Epithelial cell of proximal tubule (primary cell): ENCODE measurements at places on chromosomes 13 and 19.

DNA sequence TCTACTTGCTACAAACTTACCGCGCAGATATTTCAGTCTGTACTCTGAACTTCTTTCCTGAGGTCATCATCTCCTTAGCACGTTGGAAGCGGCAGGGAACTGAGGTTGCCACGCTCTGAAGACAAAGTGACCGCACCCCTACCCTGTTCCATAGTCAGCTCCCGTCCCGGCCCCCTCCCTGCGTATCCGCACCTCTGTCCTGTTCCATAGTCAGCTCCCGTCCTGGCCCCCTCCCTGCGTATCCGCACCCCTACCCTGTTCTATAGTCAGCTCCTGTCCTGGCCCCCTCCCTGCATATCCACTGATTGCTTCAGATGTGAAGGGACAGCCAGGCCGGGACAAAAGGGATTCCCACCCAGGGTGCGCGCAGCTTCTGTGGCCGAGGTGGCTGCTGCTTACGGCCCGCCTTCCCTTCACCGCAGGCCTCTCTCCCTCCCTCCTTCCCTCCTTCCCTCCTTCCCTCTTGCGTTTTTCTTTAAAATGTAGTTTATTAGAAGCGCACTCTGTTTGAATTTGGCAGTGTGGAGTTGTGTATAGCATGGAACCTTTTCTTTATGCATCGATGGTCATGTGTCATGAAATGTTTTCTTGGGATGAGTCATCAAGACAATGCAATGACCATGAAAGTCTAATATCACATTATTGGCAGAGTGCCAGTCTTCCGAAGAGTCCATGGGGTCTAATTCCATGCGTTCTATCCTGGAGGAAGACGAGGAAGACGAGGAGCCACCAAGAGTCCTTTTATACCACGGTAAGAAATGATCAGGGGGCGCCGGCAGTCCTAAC, 21.9 kb upstream of the NDUFS7 start:
- no peak for DNase-seq

DNA sequence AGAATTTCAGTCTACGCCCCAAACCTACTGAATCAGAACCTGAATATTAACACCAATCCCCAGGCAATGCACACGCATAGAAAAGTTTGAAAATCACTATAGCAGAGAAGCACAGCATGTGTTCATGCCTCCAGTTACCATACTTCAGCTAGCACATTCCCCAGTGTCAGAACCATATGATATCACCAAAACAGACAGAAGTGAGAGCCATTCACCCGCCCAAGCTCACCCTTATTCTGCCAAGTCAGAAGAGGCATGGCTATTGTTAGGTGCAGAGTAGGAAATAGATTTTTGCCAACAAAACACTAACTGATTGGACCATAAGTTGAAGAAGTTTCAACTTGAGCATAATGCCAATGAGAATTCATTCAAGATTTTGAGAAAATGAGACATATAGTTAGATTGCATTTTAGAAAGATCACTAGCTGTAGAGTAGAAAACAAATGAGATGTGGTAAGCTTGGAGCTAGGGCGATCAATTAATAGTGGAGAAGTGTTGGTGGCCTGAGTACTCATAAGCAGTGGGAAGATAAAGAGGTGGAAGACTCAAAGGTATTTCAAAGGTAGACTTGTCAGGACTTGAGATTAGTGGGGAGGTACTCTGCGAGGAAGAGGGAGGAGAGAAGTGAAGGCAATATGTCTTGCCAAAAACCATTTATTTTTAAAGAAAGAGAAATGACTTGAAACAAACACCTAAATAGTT, 492.4 kb downstream of the SUCLA2 start:
- DNase-seq, result no peak

DNA sequence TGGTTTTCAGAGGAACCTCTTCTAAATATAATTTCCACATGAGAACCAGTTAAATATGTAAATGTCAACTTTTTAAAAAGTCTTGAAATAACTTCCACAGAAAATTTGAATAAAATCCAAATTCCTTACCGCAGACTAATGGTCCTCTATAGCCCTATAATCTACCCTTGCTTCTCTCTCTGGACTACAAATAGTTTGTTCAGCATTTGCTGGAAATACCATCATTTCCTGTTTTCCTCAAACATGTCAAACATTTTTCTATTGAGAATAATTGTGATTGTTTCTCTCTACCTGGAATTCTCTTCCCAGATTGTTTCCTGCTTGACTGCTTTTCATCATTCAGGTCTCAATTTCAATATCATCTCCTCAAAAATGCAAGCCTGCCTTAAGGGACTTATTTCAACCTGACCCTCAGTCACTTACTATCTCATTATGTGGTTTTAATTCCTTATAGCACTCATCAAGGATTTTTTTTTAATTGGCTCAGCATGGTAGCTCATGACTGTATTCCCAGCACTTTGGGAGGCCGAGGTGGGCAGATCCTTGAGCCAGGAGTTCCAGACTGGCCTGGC, 898.9 kb upstream of the MIR17HG start:
- no peak for DNase-seq

DNA sequence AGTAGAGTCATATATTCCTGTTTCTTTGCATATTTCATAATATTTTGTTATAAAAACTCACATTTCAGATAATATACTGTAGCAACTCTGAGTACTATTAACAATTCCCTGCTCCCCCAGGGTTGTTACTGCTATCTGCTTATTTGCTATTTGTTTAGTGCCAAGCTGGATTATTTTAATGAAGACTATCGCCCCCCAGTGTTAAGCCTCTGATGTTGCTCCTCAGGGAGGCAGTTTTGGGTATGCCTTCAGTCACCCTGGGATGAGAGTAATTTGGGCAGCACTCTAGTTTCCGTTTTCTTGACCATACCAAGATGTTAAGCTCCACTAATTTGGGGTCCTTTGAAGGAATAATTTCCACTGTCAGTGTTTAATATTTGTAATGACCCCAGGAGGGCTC, 46.0 kb downstream of the MICU2 start:
- DNase-seq, result no peak

GRCh38 chr13:95184317-95184716, 116.9 kb downstream of the ABCC4 start:
- DNase-seq, result no peak

GRCh38 chr13:99967869-99968520, 3.6 kb downstream of the ZIC5 start:
- DNase-seq, result no peak

DNA sequence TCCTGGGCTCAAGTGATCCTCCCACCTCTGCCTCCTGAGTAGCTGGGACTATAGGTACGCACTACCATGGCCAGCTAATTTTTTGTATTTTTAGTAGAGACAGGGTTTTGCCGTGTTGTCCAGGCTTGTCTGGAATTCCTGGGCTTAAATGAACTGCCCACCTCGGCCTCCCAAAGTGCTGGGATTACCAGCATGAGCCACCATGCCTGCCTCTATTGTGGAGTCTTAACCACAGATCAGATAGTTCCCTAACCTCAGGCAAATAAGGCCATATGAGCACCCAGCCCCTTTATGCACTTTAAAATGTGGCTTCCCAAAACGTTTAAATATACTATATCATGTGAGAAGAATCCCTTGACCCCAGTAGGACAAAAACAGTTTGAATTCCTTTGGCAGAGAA, 16.4 kb downstream of the CNMD start:
- DNase-seq, result no peak

DNA sequence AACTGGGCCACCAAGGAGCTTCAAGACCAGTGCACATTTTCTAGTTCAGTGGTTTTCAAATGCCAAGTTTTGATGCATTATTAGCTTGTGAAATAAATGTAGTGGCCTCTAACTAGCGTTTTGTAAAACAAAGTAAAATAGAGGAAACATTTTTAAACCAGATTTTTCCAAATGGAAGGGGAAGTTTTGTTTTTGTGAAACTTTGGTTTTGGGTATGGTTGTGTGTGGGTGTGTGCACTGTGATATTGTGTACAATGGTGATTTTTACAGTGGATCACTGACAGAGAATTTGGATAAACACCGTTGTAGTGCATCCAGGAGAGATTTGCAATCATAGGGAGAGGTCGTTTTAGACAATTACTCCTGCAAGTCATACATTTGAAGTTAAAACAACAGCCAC, 108.9 kb downstream of the SLC7A1 start:
- DNase-seq, result no peak

DNA sequence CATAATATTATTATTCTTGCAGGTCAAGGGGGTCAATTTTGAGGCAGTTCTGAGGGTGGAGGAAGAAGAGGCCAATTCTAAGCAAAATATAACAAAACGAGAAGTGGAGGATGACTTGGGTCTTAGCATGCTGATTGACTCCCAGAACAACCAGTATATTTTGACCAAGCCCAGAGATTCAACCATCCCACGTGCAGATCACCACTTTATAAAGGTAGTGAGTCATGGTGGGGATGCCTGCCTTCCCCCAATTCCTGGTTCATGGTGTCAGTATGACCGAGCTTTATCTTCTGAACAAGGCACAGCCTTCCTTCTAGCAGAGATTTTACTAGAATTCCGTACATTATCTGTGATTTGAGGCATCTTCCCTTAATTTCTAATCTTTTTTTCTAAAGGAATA, 9.4 kb upstream of the DCUN1D2 start:
- no peak for DNase-seq

GRCh38 chr13:36549755-36550154, 117.5 kb downstream of the CCNA1 start:
- DNase-seq, result no peak

GRCh38 chr13:62556978-62557377, 1141.3 kb upstream of the PCDH20 start:
- no peak for DNase-seq

- DNase-seq, result no peak
These were observed 104.7 kb downstream of the GGACT start for GRCh38 chr13:100483841-100484381.

- no peak for DNase-seq
These were observed 28.2 kb upstream of the GPI start for GRCh38 chr19:34336781-34337271.

DNA sequence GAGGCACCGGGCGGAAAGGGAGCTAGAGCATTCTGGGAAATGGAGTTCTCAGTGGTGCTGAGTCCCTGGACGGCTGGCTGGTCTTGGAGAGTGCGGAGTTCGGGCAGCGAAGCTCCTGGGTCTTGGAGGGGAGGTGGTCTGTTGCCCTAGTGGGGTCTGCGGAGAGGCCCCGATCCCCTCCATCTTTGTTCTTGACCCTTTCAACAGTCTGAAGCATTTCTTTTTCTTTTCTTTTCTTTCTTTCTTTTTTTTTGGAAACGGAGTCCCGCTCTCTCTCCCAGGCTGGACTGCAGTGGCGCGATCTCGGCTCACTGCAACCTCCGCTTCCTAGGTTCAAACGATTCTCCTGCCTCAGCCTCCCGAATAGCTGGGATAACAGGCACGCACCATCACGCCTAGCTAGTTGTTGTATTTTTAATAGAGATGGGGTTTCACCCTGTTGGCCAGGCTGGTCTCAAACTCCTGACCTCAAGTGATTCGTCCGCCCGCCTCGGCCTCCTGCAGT, 440 bp upstream of the SYMPK start:
- DNase-seq, result no peak

- no peak for DNase-seq
These were observed 172.2 kb downstream of the OLFM4 start for GRCh38 chr13:53200498-53201453.

DNA sequence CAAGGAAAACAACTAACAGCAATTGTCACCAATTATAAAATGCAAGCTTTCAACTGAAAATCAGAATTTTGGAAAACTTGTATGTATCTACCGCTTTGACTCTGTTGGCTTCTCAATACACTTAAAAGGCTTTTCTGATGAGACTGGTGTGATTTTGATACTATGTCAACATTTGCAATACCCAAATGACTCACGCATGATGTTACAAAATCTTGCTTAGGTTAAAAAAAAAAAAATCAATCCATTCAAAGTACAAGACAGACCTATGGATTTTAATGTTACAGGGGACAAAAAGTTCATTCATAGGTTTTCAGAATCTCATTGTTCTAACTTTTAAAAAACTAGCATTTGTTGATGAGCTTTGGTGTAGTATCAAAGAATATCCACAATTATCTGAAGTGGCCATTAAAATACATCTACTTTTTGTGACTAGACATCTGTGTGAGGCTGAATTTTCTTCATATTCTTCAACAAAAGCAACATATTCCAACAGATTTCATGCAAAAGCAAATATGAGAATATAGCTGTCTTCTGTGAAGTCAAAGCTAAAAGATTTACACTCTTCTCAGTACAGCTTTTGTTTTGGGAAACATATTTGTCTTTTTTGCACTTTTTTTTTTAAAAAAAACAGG, 10.7 kb downstream of the ELF1 start:
- DNase-seq, result no peak

DNA sequence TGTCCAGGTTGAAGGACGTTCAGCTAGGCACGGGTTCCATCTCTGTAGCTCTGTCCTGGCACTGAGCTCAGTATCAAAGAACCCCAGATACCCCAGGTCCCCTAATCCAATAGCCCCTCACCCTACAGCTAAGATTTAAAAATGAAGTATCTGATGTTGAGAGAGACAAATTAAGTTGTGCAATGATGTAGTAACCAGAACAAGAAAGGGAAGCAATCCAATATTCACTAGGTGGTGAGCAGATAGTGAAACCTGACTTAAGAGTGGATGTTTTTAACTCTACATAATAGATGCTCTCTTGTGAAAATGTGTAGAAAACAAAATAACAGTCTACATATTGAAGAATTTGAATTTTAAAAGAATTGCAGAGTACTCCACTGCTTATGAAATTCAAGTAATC, 1.8 kb downstream of the ACOD1 start:
- DNase-seq, result no peak

- DNase-seq, result no peak
These were observed 699 bp downstream of the MEGF8 start for GRCh38 chr19:42325896-42326771.

- DNase-seq, result no peak
These were observed 15.3 kb upstream of the GPR183 start for GRCh38 chr13:99322297-99323103.

DNA sequence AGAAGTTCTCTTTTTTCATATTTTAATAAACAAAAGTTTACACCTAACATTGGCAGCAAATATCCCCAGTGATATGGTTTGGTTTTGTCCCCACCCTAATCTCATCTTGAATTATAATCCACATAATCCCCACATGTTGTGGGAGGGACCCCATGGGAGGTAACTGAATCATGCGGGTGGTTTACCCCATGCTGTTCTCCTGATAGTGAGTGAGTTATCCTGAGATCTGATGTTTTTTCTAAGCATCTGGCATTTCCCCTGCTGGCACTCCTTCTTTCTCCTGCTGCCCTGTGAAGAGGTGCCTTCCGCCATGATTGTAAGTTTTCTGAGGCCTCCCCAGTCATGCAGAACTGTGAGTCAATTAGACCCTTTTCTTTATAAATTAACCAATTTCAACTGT, 214.7 kb downstream of the SLITRK1 start:
- no peak for DNase-seq

- no peak for DNase-seq
These were observed 1229.0 kb downstream of the PCDH9 start for GRCh38 chr13:66001140-66001539.

GRCh38 chr19:40217027-40217810, 965 bp downstream of the TTC9B start:
- no peak for DNase-seq

- no peak for DNase-seq
These were observed 10.5 kb downstream of the TULP2 start for GRCh38 chr19:48887861-48888612.

GRCh38 chr13:29594303-29594709, 1.2 kb downstream of the SLC7A1 start:
- peak; percentile 58 for DNase-seq
